ENCODE measurements at places on chromosomes 16 and 17.

GRCh38 chr16:19095654-19096053, 18.1 kb upstream of the ITPRIPL2 start:
- no peak for DNase-seq

DNA sequence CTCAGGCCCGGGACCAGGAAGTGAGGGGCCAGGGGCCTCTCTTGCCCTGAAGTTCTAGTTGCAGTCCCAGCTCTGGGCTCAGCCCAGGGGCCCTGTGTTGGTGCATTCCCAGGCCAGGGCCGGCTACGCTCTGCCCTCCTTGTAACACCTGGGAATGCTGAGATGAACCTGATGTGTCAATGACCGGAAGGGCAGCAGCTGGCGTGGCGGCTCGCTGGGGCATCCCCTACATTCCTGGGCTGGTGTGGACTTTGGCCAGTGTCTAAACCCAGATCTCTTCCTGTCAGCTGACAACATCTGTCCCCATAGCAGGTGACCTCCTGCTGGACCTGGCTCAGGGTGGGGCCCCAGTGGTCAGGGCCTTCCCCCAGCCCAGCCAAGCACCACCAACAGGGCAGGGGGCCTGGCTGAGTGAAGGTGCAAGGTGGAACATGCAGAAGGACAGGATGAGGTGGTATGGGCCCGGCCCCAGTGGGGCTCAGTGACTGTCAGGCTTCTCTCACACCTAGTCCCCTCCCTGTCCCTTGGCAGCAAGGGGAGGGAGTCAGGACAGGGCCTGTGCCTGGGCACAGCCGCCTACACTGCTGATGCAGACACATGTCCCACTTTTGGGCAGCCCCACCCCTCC, 15.9 kb downstream of the FAM83G start:
- no peak for DNase-seq

DNA sequence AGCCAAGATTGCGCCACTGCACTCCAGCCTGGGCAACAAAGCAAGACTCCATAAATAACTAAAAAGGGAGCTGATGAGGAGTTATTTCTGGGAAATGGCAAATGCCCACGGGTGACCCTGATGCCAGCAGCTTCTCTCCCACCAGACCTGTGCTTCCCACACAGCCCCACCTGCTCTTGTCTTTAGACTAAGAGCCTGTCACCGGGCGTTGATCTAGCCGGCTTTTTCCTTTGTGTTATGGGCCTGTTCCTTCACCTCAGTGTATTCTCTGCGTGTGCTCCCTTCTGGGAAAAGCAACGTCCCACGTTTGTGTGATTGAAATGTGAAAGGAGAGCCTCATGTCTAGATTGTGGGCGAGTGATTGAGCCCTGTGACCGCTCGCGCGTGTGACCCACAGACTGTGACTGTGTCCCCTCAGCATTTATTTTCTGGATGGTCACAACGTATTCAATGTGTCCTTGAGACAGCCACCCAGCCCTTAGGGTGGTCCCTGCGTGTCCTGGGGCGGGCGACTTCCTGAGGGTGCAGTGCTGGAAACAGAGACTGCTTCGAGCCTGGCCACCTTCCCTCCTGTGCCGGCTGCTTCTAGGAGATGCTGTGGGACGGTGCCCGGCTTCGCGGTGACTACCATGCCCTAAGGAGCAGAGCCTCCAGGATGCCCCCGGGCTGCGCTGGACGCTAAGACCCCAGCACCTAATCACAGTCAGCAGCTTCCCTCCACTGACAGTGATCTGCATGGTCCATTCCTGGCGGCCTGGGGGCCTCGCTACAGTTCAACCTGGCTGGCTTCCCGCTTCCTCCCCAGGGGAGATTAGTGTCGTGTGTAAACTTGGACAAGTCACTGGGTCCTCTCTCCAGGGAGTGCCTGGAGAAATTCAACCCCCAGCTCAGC, 7.8 kb upstream of the RNPS1 start:
- DNase-seq: no peak

GRCh38 chr16:28277537-28278388, 14.6 kb upstream of the SBK1 start:
- DNase-seq: peak; percentile 82

DNA sequence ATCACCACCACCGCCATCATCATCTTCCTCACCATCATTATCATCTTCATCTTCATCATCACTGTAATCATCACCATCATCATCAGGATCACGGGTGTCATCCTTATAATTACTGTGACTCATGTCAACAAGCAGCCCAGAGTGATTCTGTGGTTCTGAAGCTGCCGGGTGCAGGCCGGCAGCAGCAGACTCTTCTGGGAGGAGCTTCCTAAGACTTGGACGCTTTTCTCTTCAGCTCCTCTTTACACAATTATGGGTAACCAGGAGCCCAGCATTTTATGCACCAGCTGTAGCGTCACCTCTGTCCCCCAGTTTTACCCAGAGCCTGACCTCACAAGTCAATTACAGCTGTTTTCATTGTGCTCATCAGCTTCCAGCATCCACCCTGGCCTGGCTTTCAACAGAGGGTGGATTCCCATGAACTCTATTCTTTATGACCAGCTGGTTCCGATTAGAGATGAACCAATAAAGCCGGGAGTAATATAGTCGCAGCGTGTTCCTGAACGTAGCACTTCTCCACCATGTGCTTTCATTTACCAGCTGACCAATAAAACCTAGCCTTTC, 275.8 kb downstream of the FOXL1 start:
- no peak for DNase-seq

DNA sequence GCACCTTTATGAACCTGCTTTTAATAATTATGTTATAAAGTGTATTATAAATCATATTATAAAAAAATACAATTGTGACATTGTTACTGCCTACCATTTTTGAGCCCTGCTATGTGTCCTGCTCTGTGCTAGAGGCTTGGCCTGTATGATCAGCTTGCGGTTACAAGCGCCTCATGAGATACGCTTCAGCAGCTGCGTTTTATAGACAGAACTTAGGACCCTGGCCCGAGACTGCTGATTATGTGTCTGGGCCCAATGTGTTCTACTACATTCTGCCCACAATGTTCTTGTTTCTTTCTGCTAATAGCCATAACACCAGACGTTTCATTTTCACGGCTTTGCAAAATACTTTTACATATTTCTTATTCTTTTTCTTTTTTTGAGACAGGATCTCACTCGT, 395.8 kb downstream of the SLC39A11 start:
- DNase-seq: no peak

DNA sequence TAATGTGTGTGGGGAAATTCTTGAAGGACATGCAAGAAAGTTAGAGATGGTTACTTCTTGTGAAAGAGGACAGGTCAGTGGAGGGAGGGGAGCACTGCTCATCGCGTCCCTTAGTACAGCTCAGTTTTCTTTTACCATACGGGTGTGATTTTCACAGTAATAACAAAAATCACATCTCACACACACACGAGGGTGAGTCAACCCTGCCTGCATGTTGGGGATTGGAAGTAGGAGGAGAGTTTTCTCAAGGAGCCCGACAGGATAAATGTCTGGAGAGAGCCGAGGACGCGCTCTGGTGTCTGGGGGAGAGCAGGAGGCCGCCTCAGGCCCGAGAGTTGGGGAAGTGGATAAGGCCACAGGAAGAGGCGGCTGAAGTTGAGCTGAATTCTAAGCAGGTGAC, 16.4 kb downstream of the PLCD3 start:
- DNase-seq: no peak

- no peak for DNase-seq
Observed at GRCh38 chr17:67998466-67998865, 2.2 kb upstream of the C17orf58 start.

DNA sequence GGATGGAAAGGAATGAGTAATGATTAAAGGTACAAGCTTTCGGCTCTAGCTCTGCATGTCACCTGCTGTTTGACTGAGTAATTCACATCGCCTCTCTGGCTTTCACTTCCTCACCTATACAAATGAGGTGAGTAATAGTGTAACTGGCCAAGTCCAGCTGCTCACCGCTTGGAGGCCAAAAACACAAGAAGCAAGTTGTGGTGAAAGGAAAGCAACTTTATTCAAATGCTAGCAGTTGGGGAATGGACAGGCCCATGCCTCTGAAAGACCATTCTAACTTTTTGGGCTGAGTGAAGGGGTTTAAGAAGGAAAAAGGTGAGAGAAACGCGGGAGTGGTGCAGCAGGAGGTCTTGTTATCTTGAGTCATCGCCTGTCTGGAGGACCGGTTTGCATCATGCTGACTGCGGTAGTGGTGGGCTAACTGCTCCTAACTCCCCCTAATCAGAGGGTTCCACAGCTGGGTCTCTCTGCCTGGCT, 45.7 kb upstream of the CSNK2A2 start:
- DNase-seq: peak; percentile 54

GRCh38 chr16:49399594-49400364, 26.2 kb downstream of the C16orf78 start:
- DNase-seq: no peak

GRCh38 chr16:65884018-65884417, 482.5 kb upstream of the CDH5 start:
- DNase-seq: no peak

GRCh38 chr16:78106686-78107085, 7.2 kb downstream of the WWOX start:
- no peak for DNase-seq

GRCh38 chr16:81445143-81445961, 744 bp downstream of the CMIP start:
- DNase-seq: peak; percentile 39

- DNase-seq: no peak
Observed at GRCh38 chr17:66775271-66775670, 59.6 kb upstream of the CACNG5 start.

DNA sequence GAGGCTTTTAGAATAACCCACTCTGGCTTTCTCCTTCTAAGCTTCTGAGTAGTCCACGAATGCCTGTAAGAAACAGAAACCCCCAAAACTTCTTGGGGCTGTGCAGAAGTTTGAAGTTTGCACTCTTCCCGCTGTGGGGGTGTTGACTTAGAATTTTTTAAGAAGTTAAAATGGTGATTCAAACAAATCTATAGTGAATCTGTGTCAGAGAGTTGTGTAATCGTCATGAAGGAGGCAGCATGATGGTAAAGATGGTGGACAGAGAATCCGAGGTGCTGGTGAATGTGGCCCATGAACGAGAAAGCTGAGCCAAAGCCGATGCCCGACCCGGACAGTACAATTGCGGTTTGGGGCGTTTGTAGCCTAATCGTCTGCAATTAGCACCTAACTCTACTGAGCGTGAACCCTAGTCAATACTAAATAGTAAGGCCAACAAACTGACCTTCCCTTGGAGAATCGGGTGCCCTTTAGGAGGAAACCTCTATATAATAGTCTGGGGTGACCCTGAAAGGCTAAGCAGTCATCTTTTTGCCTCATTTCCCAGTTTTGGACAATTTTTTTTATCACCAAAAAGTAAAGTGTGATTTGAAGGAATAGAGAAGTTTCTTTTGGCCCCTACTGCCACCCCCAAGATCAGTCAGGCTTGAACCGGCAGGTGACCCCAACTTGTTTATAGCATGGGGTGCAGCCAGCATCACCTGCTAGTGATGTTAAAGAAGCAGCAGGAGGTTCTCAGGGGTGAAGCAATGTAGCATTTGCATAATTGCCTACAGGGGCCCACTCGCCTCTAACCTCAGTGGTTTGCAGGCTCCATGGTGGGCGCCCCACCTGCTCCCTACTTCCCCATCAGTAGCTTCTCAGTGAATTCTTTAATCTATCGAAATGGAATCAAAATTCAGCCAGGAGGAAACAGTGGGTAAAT, 11.2 kb downstream of the IRF8 start:
- DNase-seq: no peak

DNA sequence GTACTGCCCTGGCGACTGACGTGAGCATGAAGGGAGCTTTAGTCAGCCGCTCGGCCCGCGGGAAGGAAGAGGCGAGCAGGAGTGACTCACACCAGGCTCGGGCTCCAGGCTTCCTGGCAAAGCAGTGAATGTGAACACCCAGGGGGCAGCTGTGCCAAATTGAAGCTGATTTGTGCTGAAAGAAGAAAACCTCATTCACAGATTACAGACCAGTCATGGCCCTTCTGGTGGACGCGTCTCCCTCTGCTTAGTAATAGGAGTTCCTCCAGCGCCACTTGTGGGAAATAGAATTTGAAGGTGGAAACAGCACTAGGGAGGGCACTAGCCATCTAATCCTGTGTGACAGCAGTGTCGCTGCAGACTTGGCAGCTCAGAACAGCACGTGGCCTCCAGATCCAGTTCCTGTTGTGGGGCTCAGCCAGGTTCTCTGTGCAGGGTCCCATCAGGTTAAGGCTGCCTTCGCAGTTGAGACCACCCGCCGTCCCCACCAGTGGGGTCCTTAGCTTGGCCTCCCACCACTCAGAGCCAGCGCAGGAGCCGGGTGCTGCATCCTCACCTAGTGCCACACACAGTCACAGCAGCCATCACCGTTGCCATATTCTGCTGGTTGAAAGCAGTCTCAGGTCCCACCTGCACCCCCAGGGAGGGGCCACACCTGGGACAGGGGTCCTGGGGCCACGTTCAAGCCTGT, 164.5 kb upstream of the CHMP6 start:
- DNase-seq: peak; percentile 36

GRCh38 chr17:50689251-50689650, 18.5 kb downstream of the ANKRD40 start:
- DNase-seq: no peak

Data from activated CD4-positive, alpha-beta T cell treated with anti-CD3 and anti-CD28 coated beads, Interleukin-2, amount 50 U/mL, for 16 hours (primary cell).